ENCODE measurements at places on chromosomes 11 and 22. TPM values are rescaled to one million over a fixed set of nuclear protein-coding genes. Genes with fewer than 3 reads are reported as not detected.

The MAFF gene
- total RNA-seq, result 6.8 TPM

The DBX1 gene
- not detected for total RNA-seq

The SYCE3 gene
- not detected for total RNA-seq

The EEF1G gene
- total RNA-seq, result 1,815 TPM

The PDE2A gene
- 0.75 TPM for total RNA-seq

The GRIK4 gene
- total RNA-seq, result not detected

The SERPIND1 gene
- not detected for total RNA-seq
